AG09319 (cell line): ENCODE measurements at places on chromosomes 13 and 19.

DNA sequence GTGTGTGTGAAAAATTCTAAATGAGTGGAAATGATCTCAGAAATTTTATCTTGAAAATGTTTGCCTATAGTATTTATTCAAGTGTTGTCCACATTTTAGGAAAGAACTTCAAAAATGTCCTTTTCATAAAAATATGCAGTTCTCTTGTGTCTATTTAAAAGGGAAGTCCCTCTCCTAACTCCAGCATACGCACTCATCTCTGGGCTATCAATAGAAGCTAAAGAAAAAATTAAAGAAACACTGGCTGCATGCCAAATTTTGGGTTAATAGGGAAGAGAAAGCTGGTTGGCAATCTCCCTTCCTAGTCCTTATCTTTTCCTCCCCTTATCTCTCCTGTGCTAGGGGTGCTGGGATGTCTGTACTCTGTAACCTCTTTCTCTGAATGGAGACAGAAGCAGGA is 313.3 kb downstream of the ENOX1 start:
- no peak for DNase-seq

GRCh38 chr13:45989607-45990006 is 62.9 kb downstream of the ZC3H13 start:
- peak; percentile 32 for DNase-seq

DNA sequence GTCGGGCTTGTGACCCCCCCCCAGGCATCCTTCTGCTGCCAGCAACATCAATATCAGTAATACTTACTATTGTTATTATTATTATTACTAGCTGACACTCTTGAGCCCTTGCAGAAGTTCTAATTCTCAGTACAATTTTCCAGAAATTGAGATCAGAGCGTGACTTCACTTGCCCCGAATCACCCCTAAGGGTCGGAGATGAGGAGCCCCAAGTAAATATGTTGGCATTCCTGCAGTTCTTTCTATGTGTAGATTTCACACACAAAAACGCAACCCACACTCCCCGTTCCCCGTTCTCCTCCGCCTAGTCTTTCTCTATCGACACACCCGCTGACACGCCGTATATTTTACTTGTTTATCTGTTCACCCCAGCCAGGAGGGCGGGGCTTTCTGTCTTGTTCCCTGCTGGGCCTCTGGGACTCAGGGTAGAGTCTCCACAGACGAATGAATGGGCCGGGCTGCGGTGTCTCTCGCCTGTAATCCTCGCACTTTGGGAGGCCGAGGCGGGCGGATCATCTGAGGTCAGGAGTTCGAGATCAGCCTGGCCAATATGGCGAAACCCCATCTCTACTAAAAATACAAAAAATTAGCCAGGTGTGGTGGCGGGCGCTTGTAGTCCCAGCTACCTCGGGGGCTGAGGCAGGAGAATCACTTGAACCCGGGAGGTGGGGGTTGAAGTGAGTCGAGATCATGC is 14.7 kb downstream of the TLE5 start:
- no peak for DNase-seq

- no peak for DNase-seq
Measured at GRCh38 chr19:7862413-7862951, 11.7 kb downstream of the PRR36 start.

DNA sequence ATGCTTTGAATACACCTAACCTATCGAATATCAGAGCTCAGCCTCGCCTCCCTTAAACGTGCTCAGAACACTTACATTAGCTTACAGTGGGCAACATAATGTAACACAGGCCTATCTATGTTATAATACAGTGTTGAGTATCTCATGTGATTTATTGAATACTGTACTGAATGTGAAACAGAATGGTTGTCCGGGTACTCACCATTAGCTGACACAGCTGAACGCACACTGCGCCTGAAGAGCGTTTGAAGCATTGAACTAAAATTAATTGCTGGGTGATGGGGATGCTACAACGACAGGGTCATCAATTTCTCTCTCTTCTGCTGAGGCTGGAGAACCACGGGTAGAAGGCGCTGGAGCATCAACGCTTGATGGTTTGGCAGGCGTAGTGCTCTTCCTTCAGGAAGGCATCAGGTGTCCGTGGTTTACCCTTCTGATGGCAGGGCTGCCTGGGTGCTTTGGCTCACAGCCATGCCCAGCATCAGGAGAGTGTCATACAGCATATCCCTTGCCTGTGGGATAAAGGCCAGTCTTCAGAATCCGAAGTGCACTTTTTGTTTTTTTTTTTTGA is 46.9 kb upstream of the UBE2L5 start:
- no peak for DNase-seq

DNA sequence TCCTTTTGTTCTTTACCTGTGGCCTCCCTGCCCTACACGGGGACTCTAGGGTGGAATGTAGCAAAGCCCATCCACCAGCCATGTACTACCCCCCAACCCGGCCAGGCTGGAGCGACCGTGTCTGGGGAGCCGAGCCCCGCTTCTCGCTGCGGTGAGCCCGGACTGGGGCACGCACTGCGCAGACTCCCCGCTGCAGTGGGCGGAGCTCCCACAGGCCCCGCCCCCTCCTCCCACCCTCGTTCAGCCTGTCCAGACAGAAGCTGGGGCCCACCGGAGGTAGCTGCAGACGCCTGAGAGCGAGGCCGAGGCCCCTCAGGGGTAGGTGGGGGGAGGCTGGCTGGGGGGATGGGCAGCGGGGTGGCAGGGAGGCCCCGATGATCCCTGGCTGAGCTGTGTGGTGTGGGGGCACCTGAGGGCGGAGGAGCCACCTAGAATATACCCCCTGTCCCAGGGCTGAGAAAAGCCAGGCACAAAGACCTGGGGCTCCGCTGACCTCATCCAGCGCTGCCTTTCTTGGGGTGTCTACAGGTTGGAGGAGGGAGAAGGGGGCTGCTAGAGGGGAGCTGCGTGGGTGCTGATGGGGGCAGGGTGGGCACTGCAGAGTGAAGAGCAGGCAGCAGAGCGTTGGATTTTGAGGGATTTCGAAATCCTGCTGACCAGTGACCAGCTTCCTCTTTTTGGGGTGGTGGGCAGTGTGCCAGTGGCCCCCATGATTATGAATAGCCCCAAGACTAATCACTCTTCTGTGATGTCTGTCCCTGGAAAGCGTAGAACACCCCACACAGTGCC is 17.3 kb downstream of the PLD3 start:
- DNase-seq: peak; percentile 14

GRCh38 chr19:47236072-47236675 is 5.2 kb upstream of the BBC3 start:
- DNase-seq: no peak

DNA sequence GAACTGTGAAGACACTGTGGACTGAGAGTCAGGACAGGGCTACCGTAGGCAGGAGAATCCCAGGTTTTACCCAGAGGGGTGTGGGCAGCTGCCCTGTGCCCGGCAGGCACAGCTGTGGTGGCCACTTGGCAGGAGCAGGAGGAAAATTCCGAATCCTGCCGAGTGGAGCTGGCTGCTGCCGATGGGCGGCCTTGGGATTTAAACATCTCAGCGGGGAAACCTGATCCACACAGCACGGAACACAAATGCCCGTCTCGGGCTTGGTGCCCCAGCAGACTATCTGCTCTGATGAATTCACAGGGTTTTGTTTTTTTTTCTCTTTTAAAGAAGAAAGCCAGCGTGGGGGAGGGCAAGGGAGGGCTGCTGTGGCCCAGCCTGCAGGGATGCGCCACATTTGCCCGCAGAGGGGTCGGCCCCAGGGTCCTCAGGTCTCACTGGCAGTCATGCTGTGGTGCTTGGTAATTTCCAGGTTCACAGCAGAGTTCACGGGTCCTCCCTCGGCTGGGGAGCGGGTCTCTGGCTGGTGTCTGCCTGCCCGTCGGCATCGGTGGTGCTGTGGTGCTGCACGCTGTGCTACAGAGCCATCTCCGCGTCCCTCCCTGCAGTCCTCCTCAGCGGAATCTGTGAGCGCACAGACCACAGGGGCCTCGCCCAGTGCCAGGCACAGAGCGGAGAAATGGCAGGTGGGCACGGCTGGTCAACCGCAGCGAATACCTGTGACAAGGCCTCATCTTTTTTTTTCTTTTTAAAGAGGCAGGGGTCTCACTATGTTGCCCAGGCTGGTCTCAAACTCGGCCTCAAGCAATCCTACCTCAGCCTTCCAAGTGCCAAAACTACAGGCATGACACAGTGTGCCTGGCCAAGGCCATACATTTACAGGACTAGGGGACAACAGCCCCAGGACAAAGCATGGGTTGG is 28.1 kb downstream of the MPND start:
- no peak for DNase-seq

GRCh38 chr13:24910502-24911132 is 146.6 kb downstream of the RNF17 start:
- DNase-seq: no peak

GRCh38 chr19:49700563-49700962 is 9.6 kb downstream of the CPT1C start:
- DNase-seq: no peak

DNA sequence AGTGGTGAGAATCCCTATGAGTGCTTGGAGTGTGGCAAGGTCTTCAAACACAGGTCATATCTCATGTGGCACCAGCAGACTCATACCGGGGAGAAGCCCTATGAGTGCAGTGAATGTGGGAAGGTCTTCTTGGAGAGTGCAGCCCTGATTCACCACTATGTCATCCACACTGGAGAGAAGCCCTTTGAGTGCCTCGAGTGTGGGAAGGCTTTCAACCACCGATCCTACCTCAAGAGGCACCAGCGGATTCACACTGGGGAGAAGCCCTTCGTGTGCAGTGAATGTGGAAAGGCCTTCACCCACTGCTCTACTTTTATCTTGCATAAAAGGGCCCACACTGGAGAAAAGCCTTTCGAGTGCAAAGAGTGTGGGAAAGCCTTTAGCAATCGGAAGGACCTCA is 18.7 kb upstream of the AURKC start:
- DNase-seq: no peak
